ENCODE measurements at places on chromosomes 4 and X.

GRCh38 chr4:95077864-95078263 is 320.1 kb downstream of the BMPR1B start:
- no peak for DNase-seq

GRCh38 chrX:25600776-25601175 is 537.4 kb upstream of the MAGEB18 start:
- no peak for DNase-seq

- DNase-seq: no peak
These were observed 44.8 kb downstream of the RBMX start for GRCh38 chrX:136835761-136836160.

DNA sequence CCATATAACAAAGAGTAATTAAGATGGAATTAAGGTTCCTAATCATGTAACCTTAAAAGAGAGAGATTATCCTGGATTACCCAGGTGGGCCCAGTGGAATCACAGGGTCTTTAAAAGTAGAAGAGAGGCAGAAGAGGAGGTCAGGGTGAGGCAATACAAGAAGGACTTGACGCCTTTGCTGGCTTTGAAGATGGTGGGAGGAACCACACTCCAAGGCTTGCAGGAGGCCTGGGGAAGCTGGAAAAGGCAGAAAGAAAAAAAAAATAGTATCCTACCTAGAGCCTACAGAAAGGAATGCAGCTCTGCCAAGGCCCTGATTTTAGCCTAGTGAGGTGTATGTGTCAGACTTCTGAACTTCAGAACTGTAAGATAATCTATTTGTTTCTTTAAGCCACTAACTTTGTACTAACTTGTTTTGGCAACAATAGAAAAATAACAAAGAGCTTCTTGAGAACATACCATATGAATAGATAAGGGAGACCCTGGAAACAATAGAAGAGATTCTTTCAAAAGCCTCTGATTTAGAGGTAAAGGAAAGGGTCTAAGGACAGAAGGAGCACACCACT is 229.9 kb upstream of the TTC29 start:
- DNase-seq: no peak

GRCh38 chrX:69089203-69089602 is 76.0 kb downstream of the PJA1 start:
- DNase-seq: no peak

DNA sequence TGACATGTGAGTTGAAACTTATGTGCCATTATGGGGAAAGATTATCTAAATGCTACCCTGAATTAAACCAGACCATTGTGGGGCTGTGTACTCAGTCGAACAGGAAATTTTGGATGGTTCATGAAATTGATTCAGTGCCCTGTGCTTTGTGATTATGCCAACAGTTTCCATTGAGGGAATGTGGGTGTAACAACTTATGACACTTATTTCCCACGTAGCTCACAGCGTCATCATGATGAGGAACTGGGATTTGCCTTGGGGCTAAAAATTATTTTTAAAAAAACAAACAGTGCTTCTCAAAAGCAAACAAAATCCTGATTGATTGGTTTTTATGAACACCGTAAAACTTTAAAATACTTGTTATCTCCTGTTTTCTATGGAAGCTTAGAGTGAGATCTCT is 8.3 kb upstream of the CLTRN start:
- no peak for DNase-seq

DNA sequence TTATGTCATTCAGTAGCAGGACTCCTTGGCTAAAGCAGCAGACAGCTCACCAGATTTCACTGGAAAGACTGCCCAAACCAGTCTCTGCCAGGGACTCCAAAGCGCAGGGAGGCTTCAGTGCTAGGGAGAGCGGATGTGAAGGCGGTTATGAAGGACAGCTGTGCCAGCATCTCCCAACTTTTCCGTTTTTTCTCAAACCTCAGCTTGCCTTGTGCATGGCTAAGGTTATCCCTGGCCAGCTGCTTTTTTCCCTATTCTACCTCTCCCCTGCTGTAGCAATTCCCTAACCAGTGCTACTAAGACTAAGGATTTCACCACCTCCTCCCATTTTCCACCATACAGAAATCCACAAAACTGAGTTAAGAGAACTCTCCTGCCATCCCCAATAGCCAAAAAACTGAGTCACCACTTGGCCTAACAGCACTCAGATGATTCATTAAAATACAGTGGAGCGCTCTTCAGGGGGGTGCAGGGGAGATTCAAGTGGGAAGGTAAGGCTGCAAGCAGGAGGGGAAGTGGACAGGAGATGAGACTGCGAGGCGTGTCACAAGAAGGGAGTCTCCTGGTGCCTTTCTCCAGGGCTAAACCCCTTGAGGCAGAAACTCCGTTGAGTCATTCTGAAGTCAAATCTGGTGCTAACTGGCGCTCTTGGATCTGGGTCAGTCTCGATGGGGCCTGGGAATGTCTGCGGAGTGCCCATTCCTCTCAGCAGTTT is 90.7 kb downstream of the PALLD start:
- DNase-seq: no peak

DNA sequence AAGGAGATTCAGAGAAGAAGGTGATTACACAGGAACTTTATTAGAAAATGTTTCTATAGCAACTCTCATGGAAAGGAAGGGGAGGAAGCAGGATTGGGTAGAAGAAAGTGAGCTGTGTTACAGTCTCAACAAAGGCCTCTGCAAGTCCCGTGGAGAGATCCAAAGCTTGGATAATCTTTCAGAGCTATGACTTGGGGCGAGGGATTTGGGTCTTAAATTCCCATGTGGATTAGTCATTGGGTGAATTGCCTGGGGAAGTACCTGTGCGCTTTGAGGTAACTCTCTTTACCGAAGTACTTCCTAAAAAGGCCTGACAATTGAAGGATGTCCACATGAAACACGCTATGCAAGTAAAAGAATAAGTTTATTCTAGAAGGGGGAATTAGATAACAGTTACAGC is 133.8 kb upstream of the ANKRD50 start:
- no peak for DNase-seq

- no peak for DNase-seq
These were observed 45.4 kb upstream of the PDLIM3 start for GRCh38 chr4:185580699-185581098.

- DNase-seq: peak; percentile 24
These were observed 28.4 kb upstream of the UVSSA start for GRCh38 chr4:1318488-1319213.

GRCh38 chrX:110414679-110415439 is 56.2 kb downstream of the RTL9 start:
- no peak for DNase-seq

GRCh38 chrX:75603833-75604232 is 81.0 kb upstream of the ZDHHC15 start:
- DNase-seq: peak; percentile 5

DNA sequence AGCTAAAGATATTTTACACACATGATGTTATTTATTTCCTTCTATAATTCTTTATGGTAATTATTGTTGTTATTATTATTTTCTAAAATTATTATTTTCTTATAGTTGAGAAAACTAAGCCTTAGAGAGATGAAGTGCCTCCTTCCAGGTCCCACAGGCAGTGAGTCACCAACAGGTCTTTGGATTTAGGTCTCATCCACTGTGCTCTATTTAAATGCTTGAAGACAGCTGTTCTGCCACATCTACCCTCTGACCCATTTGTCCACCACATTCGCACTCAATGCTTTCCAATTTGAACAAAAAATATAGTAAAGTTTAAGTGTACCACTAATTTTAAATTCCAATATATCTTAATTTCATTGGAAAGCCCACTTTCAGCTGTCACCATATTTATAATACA is 566.4 kb downstream of the PPARGC1A start:
- no peak for DNase-seq

DNA sequence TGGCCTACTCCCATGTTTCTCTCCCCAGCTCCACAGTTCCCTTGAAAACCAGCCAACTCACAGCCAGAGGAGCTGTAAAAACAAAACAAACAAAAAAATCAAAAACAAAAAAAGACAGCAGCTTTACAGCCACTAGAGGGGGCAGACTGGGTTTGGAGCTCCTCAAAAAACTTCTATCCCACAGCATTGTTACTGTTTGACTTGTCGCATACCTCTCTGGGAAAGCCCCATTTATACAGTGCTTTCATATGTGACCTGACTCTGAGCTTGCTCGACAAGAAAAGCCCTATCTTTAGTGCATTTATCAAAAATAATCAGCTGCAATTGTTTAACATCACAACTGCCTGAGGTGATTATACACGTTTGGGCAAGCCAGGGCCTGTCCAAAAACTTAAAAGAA is 21.6 kb downstream of the TSPAN6 start:
- DNase-seq: no peak

DNA sequence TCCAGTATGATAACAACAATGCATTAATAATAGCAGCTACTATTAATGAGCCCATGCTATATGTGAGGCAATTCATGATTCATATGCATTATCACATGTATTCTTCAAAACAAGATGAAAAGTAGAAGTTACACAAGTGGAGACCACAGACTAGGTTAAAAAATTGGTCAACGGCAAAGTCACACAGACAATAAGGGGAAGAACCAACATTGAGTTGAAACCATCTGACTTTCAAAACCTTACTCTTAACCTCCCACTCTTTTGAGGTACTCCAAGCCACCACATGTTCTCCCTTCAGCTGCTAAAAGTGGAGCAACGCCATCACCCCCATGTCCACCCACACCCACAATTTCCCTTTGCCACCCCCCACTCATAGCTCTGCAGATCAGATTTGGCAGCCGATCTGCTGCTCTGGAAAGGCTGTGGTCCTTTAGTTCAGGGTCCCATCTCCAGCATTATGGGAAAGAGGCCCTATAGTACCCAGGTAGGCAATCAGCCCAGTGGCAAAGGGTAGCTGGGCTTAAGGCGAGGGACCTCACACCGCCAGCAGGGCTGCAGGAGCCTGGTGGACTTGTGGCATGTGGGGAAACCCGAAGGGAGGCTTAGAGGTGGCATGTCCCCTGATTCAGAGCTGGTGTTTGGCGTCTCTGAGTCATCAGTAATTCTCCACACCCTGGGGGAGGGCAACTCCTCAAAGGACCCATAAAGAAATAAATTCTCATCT is 33.5 kb upstream of the CYBB start:
- peak; percentile 5 for DNase-seq

GRCh38 chr4:11074581-11075241 is 354.0 kb downstream of the HS3ST1 start:
- DNase-seq: no peak

- no peak for DNase-seq
These were observed 67.5 kb upstream of the GPR34 start for GRCh38 chrX:41621222-41621723.

- DNase-seq: no peak
These were observed 128.0 kb downstream of the AFAP1 start for GRCh38 chr4:7811536-7812191.

DNA sequence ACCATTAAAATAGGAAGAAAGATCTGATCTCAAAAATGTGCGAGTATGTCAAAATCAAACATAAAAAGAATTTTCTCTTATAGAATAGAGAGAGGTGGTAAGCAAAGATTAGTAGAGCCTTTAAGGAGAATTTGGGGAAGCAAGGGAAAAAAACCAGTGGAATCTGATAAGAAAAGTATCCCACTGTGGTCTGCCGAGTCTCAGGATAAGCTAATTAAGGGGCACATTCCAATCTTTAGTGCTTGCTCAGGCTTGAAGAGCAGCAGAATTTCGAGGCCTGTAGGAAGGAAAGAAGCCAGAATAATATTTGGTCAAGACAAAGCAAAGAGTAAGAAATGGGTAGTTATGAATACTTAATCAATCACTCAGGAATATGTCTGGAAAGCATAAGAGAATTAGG is 13.0 kb downstream of the STATH start:
- no peak for DNase-seq

GRCh38 chr4:6280365-6280996 is 10.8 kb downstream of the WFS1 start:
- no peak for DNase-seq

DNA sequence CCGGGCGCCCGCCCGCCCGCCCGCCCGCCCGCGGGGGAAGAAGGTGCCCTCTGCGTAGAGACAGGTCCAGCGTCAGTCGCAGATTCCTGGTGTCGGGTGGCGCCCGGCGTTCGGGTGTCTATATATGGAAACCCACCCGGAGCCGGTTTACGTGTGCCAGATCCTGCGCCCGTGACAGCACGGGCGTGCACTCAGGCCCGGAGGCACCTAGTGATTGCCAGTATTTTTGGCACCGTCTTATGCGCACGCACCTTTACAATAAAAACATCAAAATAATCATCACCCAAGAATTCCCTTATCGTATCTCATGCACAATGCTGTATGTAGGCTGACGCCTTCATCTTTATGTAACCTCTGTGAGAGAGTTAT is 519 bp downstream of the SLC25A4 start:
- DNase-seq: peak; percentile 25

- no peak for DNase-seq
These were observed 45.7 kb upstream of the INTU start for GRCh38 chr4:127586922-127587571.

DNA sequence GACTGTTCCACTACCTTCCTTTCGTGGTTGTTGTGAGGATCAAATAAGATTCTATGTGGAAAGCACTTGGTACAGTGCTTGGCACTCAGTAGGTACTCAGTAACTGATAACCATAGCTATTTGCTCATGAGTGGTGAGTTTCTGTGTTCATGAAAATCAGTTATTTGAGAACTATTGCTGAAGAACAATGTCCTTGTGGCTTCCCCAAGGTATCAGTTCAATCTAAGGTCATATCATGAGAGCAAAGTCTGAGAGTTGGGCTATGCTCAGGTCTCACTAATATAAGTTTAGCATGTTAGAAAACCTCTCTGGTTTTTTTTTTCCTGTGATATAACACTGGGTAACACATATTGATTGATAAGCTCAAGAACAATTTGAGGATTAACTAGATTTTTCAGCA is 147.8 kb downstream of the GRIA3 start:
- DNase-seq: no peak

- DNase-seq: peak; percentile 44
These were observed 82.0 kb downstream of the PLS3 start for GRCh38 chrX:115642895-115643530.

- no peak for DNase-seq
These were observed 581.1 kb downstream of the INPP4B start for GRCh38 chr4:142264961-142265360.

DNA sequence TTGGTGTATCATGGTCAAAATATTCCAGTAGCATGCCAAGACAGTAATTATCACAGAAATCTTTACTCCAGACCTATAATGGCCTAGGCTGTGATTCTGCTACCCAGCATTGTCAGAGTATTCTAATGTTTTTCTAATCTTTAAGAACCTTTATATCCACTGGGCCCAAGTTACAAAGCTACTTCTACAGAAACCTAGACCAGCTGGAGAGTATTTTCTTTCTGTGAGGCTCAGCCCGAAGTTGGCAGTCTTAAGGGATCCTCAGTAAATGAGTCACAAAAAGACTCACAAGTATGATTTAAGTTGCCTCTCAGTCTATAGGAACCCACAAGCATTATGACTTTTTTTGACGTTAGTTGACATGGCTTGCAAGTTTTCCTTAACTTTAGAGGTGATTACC is 638.5 kb upstream of the FAM241A start:
- DNase-seq: no peak
